ENCODE measurements at places on chromosomes 3 and 15. TPM values are rescaled to one million over a fixed set of nuclear protein-coding genes. Genes with fewer than 3 reads are reported as not detected.

GRCh38 chr3:109728861-109729494, 391.6 kb upstream of the DPPA4 start:
- DNase-seq = no peak
- H3K36me3 ChIP-seq = no peaks in the 10 kb centered on the region
- H3K4me3 ChIP-seq = no peak overlapping the region
- no peaks in the 10 kb centered on the region for H3K4me1 ChIP-seq
- H3K27me3 ChIP-seq = no peaks in the 10 kb centered on the region
- H3K27ac ChIP-seq = no peak overlapping the region

- no peak overlapping the region for H3K4me3 ChIP-seq
- H3K27me3 ChIP-seq = peaks cover 27% of the 10 kb centered on the region
- DNase-seq = no peak
Observed at GRCh38 chr15:39299486-39300267, 281.2 kb upstream of the THBS1 start.

The P2RY12 gene
- total RNA-seq = not detected

GRCh38 chr15:62658498-62658897, 384.0 kb upstream of the TPM1 start:
- no peak for DNase-seq
- no peak overlapping the region for H3K27ac ChIP-seq
- H3K36me3 ChIP-seq = no peaks in the 10 kb centered on the region
- no peak overlapping the region for H3K4me3 ChIP-seq
- no peaks in the 10 kb centered on the region for H3K27me3 ChIP-seq

DNA sequence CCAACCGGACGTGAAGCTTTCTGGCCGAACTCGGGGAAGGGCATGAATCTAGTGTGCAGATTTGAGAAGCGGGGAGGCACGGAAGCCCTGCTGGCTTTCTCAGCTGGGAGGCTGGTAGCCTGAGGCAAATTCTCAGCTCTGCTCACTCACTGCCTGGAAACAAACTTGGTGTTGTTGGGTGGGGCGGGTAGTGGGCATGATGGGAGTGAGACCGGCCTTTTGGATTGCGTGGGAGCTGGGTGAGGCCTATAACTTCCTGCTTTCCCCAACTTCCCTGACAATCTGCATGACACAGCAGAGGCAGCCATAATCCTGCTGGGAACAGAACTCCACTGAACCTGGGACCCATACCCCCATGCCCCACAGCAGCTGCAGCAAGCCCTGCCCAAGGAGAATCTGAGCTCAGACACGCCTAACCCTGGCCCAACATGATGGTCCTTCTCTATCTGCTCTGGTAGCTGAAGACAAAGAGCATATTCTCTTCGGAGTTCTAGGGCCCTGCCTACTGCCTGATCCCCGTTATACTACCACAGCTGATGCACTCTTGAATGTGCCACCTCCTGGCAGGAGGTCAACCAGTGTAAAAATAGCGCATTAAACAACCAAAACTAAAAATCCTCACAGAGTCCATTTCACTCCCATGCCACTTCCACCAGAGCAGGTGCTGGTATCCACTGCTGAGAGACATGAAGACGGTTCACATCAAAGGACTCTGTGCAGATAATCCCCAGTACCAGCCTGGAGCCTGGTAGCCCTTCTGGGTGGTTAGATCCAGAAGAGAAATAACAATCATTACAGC, 44.7 kb downstream of the CEP70 start:
- H3K4me3 ChIP-seq = no peak overlapping the region
- H3K27ac ChIP-seq = no peak overlapping the region
- H3K4me1 ChIP-seq = peaks cover 9% of the 10 kb centered on the region
- peaks cover 47% of the 10 kb centered on the region for H3K36me3 ChIP-seq
- no peaks in the 10 kb centered on the region for H3K27me3 ChIP-seq

The GOLGA6D gene
- not detected for total RNA-seq

The KLHL40 gene
- total RNA-seq = not detected

GRCh38 chr15:40037721-40038120, 1.3 kb downstream of the SRP14 start:
- H3K4me3 ChIP-seq = peak overlapping the region; percentile 100
- H3K36me3 ChIP-seq = peaks cover 49% of the 10 kb centered on the region
- H3K27ac ChIP-seq = peak overlapping the region; percentile 95
- H3K4me1 ChIP-seq = peaks cover 56% of the 10 kb centered on the region
- H3K27me3 ChIP-seq = no peaks in the 10 kb centered on the region
- no peak for DNase-seq

The A4GNT gene
- total RNA-seq = not detected

DNA sequence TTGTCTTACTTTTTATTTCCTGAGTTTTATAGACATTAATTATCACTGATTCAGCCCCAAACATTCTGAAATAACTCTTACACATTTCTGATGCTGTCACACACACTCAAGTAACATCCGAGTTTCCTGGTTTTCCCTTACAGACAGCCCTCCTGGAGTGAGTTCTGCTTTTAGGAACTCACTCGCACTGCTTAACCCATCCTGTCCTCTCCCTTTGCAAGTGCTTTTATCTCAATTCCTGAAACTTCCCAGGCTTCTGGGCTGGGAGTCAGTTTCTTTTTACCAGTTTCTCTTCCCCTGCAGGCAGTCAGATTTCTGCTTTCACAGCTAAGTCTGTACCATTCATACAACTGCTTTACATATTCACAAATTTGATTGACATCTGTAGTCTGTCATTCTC, 15.6 kb upstream of the SH3GL3 start:
- H3K36me3 ChIP-seq = no peaks in the 10 kb centered on the region
- no peak overlapping the region for H3K4me3 ChIP-seq
- no peaks in the 10 kb centered on the region for H3K27me3 ChIP-seq

- peak overlapping the region; percentile 81 for H3K4me3 ChIP-seq
- no peaks in the 10 kb centered on the region for H3K27me3 ChIP-seq
- peaks cover 15% of the 10 kb centered on the region for H3K36me3 ChIP-seq
- no peak for DNase-seq
- H3K27ac ChIP-seq = peak overlapping the region; percentile 60
Observed at GRCh38 chr15:34318277-34319079, 19.1 kb downstream of the SLC12A6 start.

The CRTAP gene
- 40.9 TPM for total RNA-seq

GRCh38 chr3:10758304-10759037, 57.6 kb upstream of the SLC6A11 start:
- DNase-seq = peak; percentile 53
- peaks cover 17% of the 10 kb centered on the region for H3K27me3 ChIP-seq
- peaks cover 6% of the 10 kb centered on the region for H3K4me1 ChIP-seq
- no peak overlapping the region for H3K4me3 ChIP-seq

GRCh38 chr3:32586356-32586755, 15.7 kb upstream of the DYNC1LI1 start:
- peaks cover 6% of the 10 kb centered on the region for H3K27me3 ChIP-seq
- H3K36me3 ChIP-seq = no peaks in the 10 kb centered on the region
- H3K27ac ChIP-seq = no peak overlapping the region
- DNase-seq = no peak
- no peaks in the 10 kb centered on the region for H3K4me1 ChIP-seq
- no peak overlapping the region for H3K4me3 ChIP-seq

The TTLL3 gene
- 59.0 TPM for total RNA-seq

DNA sequence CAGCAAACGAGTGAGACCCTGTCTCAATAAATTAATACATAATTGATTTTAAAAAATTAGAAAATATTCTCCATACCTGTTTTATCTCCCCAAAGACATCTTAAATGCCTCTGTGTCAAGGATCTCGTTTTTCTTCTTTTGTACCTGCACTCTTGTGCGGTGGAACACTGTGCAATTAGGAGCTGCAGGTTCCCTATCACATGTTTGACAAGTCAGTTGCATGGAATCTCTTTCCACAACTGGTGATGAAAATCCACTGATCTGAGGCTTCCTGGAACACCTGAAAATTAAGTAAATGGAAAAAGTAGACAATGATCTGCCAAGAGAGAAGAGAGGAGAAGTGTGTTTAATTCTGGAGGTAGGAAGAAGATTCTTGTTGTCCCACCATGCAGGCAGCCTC, 3.0 kb upstream of the SNX22 start:
- H3K4me3 ChIP-seq = no peak overlapping the region
- peaks cover 9% of the 10 kb centered on the region for H3K36me3 ChIP-seq
- no peak overlapping the region for H3K27ac ChIP-seq

The CHDH gene
- 9.0 TPM for total RNA-seq

DNA sequence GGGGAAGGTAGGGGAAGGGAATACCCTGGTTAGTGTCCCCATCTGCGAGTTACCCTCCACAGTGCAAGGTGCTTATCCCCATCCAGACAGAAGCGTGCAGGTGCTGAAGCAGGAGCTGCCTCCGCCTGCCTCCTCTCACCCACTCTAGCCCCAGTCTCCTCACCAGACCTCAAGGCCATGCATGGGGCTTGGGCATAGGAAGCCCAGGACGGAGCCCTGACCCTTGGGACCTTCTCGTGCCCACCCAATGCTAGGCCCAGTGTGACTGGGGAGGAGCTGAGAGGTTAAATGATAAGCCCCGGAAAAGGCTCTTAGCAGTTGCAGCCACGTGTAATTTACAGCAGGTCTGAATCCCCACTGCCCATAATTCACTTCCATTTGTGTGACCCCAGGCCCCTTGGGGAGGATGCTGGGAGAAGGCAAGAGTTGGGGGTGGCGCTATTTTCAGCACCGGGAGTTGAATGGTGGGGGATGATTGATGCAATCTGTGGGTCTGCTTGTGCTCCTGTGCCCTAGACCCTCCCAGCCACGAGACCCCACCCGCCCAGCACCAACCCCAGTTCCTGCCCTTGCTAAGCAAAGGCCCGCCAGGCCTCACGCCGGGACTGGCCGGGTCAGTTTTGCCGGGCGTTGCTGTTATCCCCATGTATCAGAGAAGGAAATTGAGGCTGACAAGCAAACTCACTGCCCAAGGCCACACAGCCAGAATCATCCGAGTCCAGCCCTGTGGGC, 14.5 kb upstream of the PLXND1 start:
- H3K4me3 ChIP-seq = no peak overlapping the region
- no peak overlapping the region for H3K27ac ChIP-seq
- DNase-seq = no peak
- H3K27me3 ChIP-seq = no peaks in the 10 kb centered on the region
- H3K36me3 ChIP-seq = no peaks in the 10 kb centered on the region
- H3K4me1 ChIP-seq = peaks cover 14% of the 10 kb centered on the region

The LRRN1 gene
- total RNA-seq = 0.35 TPM

DNA sequence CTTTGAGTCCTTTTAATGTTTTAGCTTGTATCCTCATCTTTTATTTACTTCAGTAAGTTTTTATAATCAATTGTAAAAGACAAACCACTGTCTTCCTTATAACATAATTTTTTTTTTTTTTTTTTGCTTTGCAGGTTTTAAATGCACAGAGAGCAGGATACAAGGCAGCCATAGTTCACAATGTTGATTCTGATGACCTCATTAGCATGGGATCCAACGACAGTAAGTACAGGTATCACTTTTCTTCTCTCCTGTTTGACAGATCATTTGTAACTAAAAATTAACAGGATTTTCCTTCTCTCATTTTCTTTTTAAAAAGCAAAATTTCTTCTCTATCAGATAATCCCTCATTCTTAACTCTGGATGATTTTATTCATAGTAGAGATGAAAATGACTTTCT, 75.4 kb downstream of the PFN2 start:
- H3K4me3 ChIP-seq = no peak overlapping the region
- no peak overlapping the region for H3K27ac ChIP-seq
- peaks cover 18% of the 10 kb centered on the region for H3K36me3 ChIP-seq
- no peaks in the 10 kb centered on the region for H3K4me1 ChIP-seq
